ENCODE measurements at places on chromosomes 12 and 14. TPM values are rescaled to one million over a fixed set of nuclear protein-coding genes. Genes with fewer than 3 reads are reported as not detected.

Gene DAO
- not detected for total RNA-seq

Gene AQP2
- total RNA-seq, result not detected

Gene RBP5
- 0.91 TPM for total RNA-seq

Gene AKAP5
- 8.8 TPM for total RNA-seq

Gene SLC7A7
- 0.16 TPM for total RNA-seq

Gene C1QL4
- total RNA-seq, result not detected

Gene JDP2
- total RNA-seq, result 0.75 TPM

Gene NAB2
- total RNA-seq, result 31.1 TPM

Gene POU6F1
- 5.4 TPM for total RNA-seq

Gene KERA
- total RNA-seq, result not detected

Gene FLRT2
- not detected for total RNA-seq

Gene ABCD2
- total RNA-seq, result 26.6 TPM

Gene AMN
- total RNA-seq, result 0.53 TPM

Gene GYS2
- total RNA-seq, result not detected

Gene CABP1
- total RNA-seq, result not detected
